Right renal cortex interstitium (tissue), 3 donors: ENCODE measurements at places on chromosomes 6 and 20. TPM values are rescaled to one million over a fixed set of nuclear protein-coding genes. Genes with fewer than 3 reads are reported as not detected.
A peak's percentile ranks its signal among the peaks of the same experiment; 100 is the strongest.

DNA sequence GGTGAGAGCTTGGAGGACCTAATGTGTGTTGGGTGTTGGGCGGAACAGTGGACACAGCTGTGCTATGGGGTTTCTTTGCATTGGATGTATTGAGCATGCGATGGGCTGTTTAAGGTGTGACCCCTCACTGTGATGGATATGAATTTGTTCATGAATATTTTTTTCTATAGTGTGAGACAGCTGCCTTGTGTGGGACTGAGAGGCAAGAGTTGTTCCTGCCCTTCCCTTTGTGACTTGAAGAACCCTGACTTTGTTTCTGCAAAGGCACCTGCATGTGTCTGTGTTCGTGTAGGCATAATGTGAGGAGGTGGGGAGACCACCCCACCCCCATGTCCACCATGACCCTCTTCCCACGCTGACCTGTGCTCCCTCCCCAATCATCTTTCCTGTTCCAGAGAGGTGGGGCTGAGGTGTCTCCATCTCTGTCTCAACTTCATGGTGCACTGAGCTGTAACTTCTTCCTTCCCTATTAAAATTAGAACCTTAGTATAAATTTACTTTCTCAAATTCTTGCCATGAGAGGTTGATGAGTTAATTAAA, 3.0 kb downstream of the HLA-A start:
- no peak for DNase-seq

PTCRA gene
- 0.51 TPM for polyA plus RNA-seq

DNA sequence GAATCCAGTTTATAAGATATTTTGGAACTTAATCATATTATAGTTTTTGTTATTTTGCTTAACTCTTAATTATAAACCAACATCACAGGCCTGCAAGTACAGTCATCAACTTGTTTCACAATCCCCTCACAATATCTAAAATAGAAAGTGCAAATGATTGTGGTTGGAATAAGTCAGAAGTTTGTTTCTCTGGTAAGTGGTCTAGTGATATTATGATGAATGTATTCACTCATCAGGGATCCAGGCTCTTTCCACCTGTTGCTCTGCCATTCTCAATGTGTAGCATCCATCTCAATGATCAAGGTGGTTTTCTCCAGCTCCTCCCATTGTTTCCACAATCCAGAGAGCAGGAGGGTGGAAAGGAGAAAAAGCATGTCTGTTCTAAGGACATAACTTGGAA, 54.2 kb downstream of the OPN5 start:
- no peak for DNase-seq

- DNase-seq: no peak
Observed at GRCh38 chr6:158642097-158642601, 2.4 kb downstream of the DYNLT1 start.

DNA sequence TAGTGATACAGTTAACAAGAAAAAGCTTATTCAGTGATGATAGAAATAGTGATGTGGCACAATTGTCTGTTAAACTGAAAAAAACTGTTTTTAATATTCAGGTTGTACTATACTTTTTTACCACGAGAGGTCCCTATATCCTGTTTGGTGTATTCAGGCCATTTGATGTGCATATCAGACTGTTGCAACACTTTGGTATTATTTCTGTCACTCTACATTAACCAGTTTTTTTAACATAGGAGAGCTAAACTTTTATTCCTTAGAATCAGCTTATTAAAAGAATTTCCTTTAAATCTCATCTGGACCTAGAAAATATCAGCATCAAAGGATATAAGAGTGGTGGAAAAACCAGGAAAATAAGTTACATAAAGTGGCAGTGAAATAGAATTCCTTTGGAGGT, 36.8 kb downstream of the TSPYL4 start:
- DNase-seq: no peak

DNA sequence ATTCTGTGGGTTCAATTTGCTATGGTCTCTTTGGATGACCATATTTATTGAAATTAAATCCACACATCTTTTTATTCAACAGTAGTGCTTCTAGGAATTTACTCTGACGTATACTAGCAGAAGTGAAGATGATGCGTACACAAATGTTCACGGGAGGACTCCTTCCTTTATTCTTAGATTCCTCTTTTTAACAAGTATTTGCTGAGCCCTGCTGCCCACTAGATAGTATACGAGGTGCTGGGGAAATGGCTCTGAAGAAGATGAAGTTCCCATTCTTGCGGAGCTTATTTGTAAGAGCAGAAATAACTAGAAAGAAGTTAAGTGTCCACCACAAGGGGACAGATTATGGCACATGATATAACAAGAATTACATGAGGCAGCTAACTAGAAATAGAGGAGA, 145.2 kb downstream of the DOK5 start:
- no peak for DNase-seq

GRCh38 chr6:163731215-163732013, 316.9 kb downstream of the QKI start:
- no peak for DNase-seq

GRCh38 chr6:170089963-170090362, 200.9 kb downstream of the DLL1 start:
- no peak for DNase-seq

TINAG gene
- 27.7 TPM for polyA plus RNA-seq

GRCh38 chr20:1526896-1527295, 30.6 kb downstream of the SIRPD start:
- DNase-seq: no peak

DNA sequence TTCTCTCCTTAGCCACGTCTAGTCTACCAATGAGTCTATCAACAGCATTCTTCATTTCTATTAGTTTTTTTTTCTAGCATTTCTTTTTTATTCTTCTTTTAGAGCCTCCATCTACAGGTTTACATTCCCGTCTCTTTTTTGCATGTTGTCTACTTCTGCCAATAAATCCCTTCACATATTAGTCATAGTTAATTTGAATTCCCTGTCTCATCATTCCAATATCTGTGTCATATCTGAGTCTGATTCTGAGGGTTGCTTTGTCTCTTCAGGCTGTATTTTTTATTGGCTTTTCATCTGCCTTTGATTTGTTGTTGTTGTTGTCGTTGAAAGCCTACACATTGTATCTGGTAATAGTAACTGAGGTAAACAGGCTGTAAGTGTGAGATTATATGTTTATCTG, 104.6 kb downstream of the HMGCLL1 start:
- no peak for DNase-seq

DNA sequence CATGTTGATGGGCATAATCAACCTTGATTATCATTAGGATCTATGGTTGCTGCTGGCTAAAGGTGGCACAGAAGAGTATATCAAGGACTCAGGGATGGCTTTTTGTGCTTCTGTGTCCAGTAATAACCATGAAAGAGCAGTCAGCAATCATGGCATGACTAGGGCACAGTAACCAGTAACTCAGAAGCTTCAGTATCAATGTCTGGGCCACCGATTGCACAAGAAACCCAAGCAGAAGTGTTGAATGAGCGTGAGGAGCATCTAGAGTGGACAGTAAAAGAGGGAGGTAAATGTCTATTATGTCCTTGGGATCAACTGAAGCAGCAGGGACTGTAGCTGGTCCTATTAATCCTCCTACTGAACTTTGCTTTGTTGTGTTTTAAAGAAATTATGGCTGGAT, 81.5 kb upstream of the F13A1 start:
- no peak for DNase-seq

DNA sequence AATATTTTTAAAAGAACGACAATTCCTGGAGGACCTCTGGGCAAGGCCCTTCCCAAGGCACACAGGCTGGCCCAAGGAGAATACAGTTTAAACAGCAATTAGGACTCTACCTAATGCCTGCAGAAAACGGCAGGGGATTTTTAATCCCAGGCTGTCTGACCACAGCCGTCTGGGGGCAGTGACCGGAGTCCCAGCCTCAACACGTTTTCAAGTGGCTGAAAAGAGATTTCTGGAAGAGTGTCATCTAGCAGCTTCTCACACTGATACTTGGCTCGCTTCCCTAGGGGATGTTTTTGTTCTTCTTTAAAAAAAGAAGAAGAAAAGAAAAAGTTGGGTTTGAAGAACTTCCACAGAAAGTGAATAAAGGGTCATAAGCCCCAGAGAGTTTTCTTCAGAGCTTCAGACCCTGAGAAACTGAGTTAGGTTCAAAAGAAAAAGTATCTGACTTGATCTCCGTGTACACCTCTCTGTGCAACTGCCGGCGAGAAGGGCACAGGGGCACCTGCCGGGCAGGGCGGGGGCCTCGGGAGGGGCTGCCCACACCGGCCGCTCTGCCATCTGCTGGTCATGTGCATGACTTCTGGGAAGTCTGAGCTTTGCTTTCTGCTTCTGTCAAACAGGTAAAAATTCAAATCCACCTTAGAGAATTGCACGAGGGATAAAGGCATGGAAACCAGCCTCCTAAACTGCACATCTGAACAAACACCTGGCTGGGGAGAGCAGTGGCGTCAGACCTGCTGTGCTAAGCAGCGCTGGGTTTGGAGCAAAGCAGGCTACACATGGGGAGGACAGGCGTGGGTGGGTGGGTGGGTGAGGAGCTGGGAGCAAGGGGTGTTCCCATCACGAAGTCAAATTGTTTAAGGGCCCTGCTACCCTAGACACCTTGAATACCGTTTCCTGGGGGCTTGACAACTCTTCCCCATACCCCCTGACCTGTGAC, 33.0 kb downstream of the RRBP1 start:
- DNase-seq: no peak

DNA sequence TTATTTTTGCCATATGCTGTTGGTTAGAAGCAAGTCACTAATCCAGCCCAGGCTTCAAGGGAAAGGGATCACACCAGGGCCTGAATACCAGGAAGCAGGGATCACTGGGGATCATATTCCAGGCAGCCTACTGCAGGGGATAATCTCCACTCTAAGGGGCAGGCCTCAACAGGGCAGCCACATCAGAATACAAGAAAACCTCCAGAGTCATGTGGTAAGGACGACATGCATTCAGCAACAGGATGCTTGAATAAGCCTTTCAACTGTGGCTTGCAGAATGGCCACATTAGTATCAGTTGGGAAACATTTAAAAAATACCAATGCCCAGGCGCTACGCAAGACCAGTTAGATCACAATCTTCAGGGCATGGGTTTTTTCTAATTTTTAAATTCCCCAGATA, 109.1 kb downstream of the LY86 start:
- no peak for DNase-seq

- no peak for DNase-seq
Observed at GRCh38 chr6:46014511-46015118, 1.0 kb downstream of the CLIC5 start.

GRCh38 chr6:129852257-129852858, 8.8 kb downstream of the TMEM244 start:
- DNase-seq: no peak

KIF25 gene
- polyA plus RNA-seq: 0.47 TPM

PACSIN1 gene
- polyA plus RNA-seq: 0.75 TPM

GRM1 gene
- 0.22 TPM for polyA plus RNA-seq

HDGFL1 gene
- not detected for polyA plus RNA-seq

MYLK4 gene
- 0.96 TPM for polyA plus RNA-seq

DNA sequence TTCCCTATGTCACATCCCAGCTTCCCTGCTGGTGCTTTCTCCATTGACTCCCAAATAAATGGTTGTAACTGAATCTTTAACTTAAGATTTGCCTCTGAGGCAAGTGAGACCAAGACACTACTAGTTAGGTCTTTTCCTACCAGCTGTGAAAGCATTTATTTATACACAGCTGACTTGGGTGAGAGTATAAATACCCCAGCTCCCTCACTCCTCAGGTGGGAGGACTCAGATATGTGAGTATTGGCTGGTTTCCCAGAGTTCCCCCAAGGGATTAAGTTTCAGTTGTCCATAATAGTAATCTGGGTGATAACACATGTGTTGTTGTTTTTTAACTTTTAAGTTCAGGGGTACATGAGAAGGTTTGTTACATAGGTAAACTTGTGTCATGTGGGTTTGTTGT, 49.8 kb downstream of the CFAP61 start:
- no peak for DNase-seq

- DNase-seq: no peak
Observed at GRCh38 chr6:163579111-163579879, 164.8 kb downstream of the QKI start.

IRF4 gene
- 0.15 TPM for polyA plus RNA-seq

C20orf141 gene
- 0.28 TPM for polyA plus RNA-seq

DNA sequence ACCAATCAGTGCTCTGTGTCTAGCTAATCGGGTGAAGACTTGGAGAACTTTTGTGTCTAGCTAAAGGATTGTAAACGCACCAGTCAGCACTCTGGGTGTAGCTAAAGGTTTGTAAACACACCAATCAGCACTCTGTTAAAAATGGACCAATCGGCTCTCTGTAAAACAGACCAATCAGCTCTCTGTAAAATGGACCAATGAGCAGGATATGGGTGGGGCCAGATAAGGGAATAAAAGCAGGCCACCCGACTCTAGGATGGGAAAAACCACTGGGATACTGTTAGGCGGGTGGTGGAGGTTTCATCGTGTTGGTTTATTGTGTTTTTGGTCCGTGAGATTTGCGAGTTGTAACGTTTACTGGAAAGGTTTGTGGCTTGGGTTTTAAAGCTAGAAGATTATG, 25.5 kb upstream of the GFOD1 start:
- DNase-seq: no peak

DNA sequence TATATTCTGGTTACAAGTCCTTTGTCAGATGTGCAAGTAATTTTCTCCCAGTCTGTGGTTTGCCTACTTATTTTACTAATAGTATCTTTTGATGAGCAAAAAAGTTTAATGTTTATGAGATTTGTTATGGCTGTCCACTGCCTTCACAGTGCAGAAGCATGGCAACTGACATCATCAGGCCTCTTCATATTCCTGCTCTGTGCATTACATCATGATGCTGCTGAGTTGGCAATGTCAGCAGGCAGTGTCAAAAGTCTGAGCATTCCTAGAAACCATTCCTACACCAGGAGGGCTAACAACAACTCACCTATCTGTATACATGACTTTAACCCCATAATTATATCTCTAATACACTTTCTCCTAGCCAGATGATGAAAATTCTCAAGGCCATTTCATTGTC, 10.8 kb upstream of the OR2B2 start:
- no peak for DNase-seq

- peak; percentile 91 for DNase-seq
Observed at GRCh38 chr6:32153564-32154513, at the start of gene PPT2. Gene PPT2, plus strand, starts transcription at chr6:32154141. Its CDS starts 454 bp downstream, at chr6:32154595.

DNA sequence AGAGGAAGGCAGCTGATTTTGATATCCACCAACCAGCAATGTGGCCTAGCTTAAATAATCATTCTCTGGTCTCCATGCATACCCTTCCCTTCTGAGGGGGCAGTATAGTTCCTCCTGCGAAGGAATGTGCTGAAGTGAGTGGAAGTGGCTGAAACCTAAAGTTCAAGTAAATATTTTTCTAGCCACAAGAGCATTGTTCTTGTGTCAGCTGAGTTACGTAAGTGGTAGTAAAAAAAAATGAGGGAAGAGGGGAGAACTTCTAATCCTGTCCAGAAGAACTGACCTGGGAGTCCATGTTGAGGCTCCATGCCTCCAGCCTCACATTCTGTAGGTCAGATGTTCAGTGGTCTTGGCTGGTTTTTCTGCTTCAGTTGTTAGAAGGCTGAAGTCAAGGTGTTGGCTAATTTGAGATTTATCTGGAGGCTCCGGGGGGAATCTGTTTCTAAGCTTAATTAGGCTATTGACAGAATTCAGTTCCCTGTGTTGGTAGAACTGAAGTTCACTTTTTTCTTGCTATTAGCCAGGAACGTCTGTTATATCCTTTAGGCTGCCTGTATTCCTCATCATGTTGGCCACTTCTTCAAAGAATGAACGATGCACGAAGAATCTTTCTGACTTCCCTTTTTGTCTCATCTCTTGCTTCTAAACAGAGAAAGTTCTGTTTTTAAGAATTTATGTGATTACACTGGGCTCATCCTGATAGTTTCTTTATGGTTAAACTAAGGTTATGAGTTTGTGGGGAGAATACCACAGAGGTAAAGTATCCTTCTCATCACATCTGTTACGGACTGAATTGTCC, 207.1 kb upstream of the PRSS16 start:
- DNase-seq: no peak
